ENCODE measurements at places on chromosomes 6 and 20.

- DNase-seq, result no peak
These were observed 137.7 kb upstream of the HEY2 start for GRCh38 chr6:125611573-125612344.

DNA sequence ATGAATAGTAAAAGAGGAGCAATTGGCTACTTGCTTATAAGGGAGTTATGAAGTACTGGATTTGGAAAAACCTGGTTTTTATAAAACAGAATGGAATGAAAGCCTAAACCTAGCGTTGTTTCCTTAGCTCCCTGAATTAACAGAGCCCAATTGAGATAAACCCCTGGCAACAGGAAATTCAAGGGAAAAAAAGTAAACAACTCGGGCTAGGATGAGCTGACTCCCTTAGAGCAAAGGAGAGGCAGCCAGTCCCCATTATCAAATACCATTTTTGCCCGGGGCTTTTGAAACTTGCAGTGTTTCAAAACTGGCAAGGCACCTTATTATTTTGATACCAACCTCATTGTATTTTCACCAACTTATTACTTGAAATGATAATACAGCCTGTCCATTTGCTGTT is 587.5 kb downstream of the CD109 start:
- DNase-seq, result no peak

GRCh38 chr20:57663241-57663640 is 43.0 kb upstream of the ZBP1 start:
- DNase-seq, result no peak

- DNase-seq, result no peak
These were observed 105.7 kb downstream of the MTFR2 start for GRCh38 chr6:136144251-136145023.

- no peak for DNase-seq
These were observed 244.0 kb downstream of the PREX1 start for GRCh38 chr20:48583801-48584200.

Measured in T-cell (primary cell).